ENCODE measurements at places on chromosomes 1 and 21. TPM values are rescaled to one million over a fixed set of nuclear protein-coding genes. Genes with fewer than 3 reads are reported as not detected.

DNA sequence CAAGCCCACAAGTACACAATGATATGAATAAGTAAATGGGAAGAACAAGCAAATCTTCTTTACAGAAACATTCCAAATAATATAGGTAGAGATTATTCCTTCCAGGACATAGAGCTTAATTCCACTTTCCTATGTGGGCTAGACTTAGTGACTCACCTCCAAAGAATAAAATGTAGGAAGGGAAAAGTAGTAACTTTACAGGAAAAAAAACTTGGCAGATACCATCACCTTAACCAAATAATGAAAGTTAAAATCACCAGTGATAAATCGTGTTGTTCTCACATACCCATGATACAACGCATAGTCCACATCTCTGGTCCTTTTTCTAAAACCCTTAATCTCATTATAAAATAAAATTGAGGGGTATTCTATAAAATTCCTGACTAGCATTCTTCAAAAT lies 260.8 kb downstream of the SPATA17 start:
- no peak for DNase-seq

- peak; percentile 7 for DNase-seq
These were observed 484.1 kb upstream of the USP24 start for GRCh38 chr1:55699228-55699627.

- DNase-seq, result peak; percentile 52
These were observed 48.4 kb upstream of the CD34 start for GRCh38 chr1:207959141-207959825.

- DNase-seq, result no peak
These were observed 29.0 kb upstream of the SARS1 start for GRCh38 chr1:109184687-109185086.

DNA sequence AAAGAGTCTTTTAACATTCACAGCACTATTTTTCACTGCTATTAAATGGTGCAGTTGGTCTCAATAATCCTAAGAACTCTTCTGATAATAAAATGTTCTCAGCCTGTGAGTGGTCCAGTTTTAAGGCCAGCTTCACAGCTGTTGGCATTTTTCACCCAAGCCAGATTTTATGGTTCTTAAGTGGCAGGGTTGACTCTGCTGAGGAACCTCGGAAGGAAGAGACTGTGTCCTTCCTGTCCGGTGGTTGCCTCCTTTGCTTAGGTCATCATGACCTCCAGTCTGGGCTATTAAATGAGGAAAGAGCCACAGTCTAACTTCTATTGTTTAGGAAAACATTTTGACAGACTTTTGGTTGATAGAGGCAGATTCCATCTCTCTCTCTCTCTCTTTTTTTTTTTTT lies 112.5 kb upstream of the SERBP1 start:
- no peak for DNase-seq

GRCh38 chr1:94236630-94237290 lies 624 bp downstream of the ARHGAP29 start:
- DNase-seq, result no peak

Gene LRRC38
- 0.13 TPM for total RNA-seq

Gene ESPN
- total RNA-seq, result 1.3 TPM

DNA sequence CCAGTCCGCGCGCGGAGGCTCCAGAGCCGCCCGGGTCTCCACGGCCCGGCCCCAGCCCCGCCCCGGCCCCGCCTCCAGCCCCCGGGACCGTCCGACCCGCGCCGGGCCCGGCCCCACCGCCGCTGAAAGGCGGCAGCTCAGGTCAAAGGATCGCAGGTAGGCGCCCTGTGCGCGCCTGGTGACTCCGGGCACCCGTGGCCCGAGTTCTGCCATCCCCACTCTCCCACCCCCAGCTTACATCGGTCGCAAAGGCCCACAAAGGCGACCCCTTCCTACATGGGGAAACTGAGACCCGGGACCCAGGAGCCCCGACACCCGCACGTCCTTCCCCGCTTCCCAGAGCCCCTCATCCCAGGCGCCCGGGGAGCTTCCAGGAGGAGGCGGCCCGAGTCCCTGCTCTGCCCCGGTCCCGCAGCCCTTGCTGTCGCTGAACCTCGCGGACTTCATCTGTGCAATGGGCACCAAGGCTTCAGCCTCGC lies at the start of gene TMEM200B:
TMEM200B (minus strand) TSS at position 17 of the 479 bp plus-strand sequence. CDS start 2,075 bp downstream, outside the sequence.
- DNase-seq, result no peak
